Progenitor cell of endocrine pancreas (in vitro differentiated cells): ENCODE measurements at places on chromosomes 4 and X. TPM values are rescaled to one million over a fixed set of nuclear protein-coding genes. Genes with fewer than 3 reads are reported as not detected.

Gene SULT1E1
- 15.3 and 24.9 TPM in 2 replicates for total RNA-seq

Gene RHOXF2B
- not detected in 2 replicates for total RNA-seq

Gene PRRG1
- 1.7 and 2.5 TPM in 2 replicates for total RNA-seq

Gene USP17L21
- not detected in 2 replicates for total RNA-seq

Gene GAGE13
- total RNA-seq = not detected in 2 replicates

Gene FAM114A1
- 31.2 and 32.6 TPM in 2 replicates for total RNA-seq

Gene FRMD7
- not detected in 2 replicates for total RNA-seq

Gene SCFD2
- 11.8 and 12.5 TPM in 2 replicates for total RNA-seq

Gene TLR10
- 1.7 and 2.1 TPM in 2 replicates for total RNA-seq

Gene TSPAN7
- total RNA-seq = 21.1 and 21.8 TPM in 2 replicates

Gene NWD2
- 0.04 and 0.05 TPM in 2 replicates for total RNA-seq

Gene LANCL3
- total RNA-seq = 0.19 and 0.24 TPM in 2 replicates

Gene L1CAM
- 1.4 and 2.4 TPM in 2 replicates for total RNA-seq

Gene CXXC4
- total RNA-seq = 35.5 and 40.8 TPM in 2 replicates

Gene AADAT
- total RNA-seq = 33.1 and 34.1 TPM in 2 replicates

Gene CXCL5
- total RNA-seq = 0.34 and 0.58 TPM in 2 replicates

DNA sequence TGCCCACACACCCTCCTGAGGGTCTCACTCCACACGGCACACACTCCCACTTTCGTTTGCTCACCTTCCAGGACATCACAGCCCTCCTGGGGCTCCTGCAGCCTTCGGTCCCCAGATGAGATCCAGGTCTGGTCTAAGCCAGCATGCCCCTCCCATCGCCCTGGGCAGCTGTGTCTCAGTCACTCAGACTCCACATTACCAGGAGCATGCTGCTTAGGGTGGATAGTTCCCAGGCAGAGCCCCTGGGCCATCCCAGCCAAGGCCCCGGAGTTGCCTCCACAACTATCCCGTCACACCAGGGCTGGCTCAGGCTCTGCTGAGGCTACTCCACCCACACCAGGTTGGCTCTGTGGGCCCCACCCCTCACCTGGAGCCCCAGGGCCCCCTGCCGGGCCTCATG lies 50.4 kb upstream of the PSAPL1 start:
- no peak for DNase-seq

- no peak for DNase-seq
Observed at GRCh38 chr4:17763416-17763815, 18.0 kb downstream of the FAM184B start.

- no peak for DNase-seq
Observed at GRCh38 chr4:61773655-61774245, 573.6 kb downstream of the ADGRL3 start.

GRCh38 chr4:136784326-136784725 lies 748.0 kb downstream of the PCDH18 start:
- no peak for DNase-seq

GRCh38 chrX:46994096-46994495 lies 81.9 kb downstream of the JADE3 start:
- DNase-seq = no peak

GRCh38 chr4:32684160-32684559 lies 1964.0 kb downstream of the PCDH7 start:
- DNase-seq = no peak

GRCh38 chr4:121183361-121183760 lies 19.2 kb upstream of the TNIP3 start:
- no peak for DNase-seq

DNA sequence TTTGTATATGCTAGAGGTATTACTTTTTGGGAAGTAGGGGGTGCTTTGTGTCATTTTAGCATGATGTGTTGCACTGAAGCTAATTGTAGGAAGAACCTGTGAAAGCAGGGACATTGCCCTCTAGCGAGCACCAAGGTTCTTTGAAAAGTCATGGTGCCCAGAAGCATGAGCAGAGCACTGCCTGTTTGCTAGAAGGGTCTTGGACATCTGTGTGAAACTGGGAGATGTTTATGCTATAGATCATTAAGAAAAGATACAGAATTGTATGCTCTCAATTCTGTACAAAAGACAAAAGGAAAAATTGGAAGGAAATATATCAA lies 14.7 kb downstream of the GRPR start:
- no peak for DNase-seq

GRCh38 chr4:84730375-84730774 lies 147.4 kb downstream of the CDS1 start:
- no peak for DNase-seq

- no peak for DNase-seq
Observed at GRCh38 chrX:144612076-144612475, 635.2 kb upstream of the SPANXN1 start.

- DNase-seq = no peak
Observed at GRCh38 chr4:61520681-61521160, 320.6 kb downstream of the ADGRL3 start.

GRCh38 chr4:187965726-187966125 lies 29.8 kb upstream of the ZFP42 start:
- no peak for DNase-seq

- DNase-seq = no peak
Observed at GRCh38 chr4:75745721-75746199, 21.4 kb downstream of the USO1 start.

GRCh38 chr4:189285377-189285776 lies 655.3 kb upstream of the FRG1 start:
- DNase-seq = no peak

GRCh38 chr4:168197926-168198325 lies 105.6 kb downstream of the ANXA10 start:
- no peak for DNase-seq

- no peak for DNase-seq
Observed at GRCh38 chr4:150491132-150492049, 90.6 kb upstream of the MAB21L2 start.

DNA sequence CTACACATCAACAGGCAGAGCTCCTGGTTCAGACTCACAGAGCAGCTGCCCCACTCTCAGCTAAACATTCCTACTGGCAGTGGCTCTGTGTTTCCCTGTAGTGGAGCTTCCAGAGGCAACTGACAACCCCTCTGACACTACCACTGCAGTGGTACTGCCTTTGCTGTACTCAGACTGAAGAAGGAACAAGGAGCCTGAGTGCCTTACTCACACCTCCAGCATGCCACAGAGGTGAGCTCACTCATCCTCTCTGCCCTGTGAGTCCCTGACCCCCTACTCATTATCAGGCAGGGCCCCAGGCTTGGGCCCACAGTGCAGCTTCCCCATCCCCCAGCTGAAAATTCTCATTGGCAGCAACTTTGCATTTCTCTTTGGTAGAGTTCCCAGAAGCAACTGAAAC lies 240.5 kb upstream of the POF1B start:
- no peak for DNase-seq

DNA sequence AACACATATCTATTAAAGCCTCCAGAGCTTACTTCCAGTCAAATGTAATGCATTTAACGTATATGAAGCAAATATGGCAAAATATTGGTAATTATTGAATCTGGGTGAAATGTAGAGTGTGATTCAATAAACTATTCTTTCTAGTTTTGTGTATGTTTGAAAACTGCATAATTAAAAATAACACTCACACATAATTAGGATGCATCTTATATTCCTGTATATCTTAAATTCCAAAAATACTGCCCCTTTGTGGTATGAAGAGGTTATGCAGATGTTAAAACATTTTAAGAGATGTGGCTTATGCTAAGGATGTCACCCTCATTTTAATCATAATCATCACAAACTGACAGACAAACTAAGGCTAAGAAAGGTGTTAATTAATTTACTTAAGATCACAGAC lies 182.9 kb downstream of the COX18 start:
- DNase-seq = no peak

- DNase-seq = no peak
Observed at GRCh38 chrX:35149517-35149916, 206.9 kb downstream of the FAM47B start.

GRCh38 chrX:139213241-139213709 lies 317.3 kb upstream of the F9 start:
- DNase-seq = no peak

DNA sequence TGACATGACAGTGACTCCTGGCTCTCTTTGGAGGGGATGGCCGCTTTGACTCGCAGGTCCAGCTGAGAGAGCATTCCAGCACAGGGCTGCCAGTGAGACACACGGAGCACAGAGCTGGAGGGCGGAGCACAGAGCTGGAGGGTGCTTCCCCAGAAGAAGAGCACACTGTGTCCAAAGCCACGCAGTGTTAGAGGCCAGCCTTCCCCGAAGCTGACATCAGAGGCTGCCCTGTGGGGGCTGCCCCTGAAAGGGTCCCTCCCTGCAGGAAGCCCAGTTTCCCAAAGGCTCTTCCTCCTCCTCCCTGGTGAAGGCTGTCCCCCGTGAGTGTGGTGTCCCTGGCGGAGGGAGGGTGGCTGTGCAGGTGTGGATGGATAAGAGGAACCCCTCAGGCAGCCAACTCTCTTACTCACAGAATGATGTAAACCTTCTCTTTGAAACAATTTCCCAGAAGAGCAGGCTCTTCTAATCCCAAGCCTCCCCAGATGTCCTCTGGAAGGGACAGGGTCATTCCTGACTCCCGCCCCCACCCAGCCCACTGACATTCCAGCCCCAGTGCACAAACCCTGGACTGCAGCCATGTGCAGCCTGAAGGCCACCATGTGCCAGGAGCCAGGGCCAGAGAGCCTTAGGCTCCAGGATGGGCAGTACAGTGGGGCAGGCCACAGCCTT lies 53.4 kb downstream of the PSAPL1 start:
- no peak for DNase-seq

- DNase-seq = no peak
Observed at GRCh38 chr4:153409924-153410501, 56.1 kb upstream of the TMEM131L start.

DNA sequence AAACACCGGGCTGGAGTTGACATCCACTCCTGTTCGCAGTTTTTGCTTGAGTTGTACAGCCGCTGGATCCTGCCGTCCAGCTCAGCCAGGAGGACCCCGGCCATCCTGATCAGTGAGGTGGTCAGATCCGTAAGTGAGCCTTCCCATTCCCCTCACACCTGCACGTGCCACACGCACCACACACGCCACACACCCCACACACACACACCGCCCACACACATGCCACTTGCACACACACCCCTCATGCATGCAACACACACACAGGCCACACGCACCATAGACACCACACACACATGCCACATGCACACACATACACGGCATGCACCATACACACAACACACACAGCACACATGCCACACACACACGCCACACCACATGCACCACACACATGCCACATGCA lies 20.1 kb upstream of the MSANTD1 start:
- DNase-seq = no peak

DNA sequence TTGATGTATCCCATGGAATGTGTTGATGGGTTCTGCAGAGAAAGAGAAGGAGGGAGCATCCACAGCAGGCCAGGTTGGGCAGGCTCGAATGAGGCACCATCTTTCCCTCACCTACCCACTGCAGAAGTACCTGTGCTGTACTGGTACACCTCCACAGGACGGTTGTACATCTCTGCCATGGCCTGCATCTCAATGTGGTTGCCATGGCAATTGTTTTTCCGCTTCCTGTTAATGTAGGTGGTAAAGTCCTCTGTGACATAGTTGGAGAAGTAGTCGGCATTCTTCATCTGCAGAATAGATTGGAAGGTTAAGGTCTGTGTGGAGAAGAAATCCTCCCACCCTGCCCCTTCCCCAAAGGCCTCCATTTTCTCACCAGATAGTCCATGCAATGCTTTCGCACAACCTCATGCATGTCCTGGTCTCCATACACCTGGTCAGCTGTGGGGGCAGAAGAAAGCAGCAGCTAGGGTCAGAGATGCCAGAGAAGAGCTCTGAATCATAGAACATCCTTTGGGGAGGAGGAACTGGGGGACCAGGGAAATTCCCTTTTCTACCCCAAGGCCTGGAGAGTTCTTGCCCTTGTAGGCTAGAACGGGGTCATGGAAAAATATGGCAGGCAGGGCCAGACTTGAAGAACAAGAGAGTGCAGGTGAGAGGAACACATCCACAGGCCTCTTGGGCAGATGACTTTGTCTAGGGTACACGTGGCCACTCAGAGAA lies 15.9 kb upstream of the PIM2 start:
- DNase-seq = no peak

- no peak for DNase-seq
Observed at GRCh38 chr4:37132351-37132974, 112.1 kb upstream of the NWD2 start.

- DNase-seq = no peak
Observed at GRCh38 chr4:85548841-85549240, 73.9 kb downstream of the ARHGAP24 start.

GRCh38 chrX:130108647-130109428 lies 1.5 kb downstream of the ELF4 start:
- DNase-seq = no peak

GRCh38 chrX:46433892-46434291 lies 111.3 kb downstream of the ZNF674 start:
- no peak for DNase-seq

DNA sequence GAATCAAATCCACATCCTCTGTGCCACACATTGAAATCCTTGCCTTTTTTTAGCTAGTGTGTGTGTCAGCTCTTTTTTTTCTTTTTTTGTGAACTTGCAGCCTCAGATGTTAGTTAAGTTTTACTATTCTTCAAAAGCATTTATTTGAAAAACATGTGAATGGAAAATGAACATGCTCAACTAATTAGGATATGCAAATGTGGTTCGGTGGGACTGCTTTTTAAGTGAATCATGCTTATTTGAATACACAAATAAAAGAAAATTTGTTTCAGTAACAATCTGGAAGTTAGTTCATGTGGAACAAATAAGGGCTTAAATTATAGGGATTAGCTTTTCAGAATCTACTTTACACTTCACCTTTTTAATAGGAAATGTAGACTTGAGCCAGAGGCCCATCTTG lies 751.5 kb upstream of the FAM241A start:
- DNase-seq = no peak

- DNase-seq = no peak
Observed at GRCh38 chr4:126752126-126752525, 880.6 kb upstream of the INTU start.

DNA sequence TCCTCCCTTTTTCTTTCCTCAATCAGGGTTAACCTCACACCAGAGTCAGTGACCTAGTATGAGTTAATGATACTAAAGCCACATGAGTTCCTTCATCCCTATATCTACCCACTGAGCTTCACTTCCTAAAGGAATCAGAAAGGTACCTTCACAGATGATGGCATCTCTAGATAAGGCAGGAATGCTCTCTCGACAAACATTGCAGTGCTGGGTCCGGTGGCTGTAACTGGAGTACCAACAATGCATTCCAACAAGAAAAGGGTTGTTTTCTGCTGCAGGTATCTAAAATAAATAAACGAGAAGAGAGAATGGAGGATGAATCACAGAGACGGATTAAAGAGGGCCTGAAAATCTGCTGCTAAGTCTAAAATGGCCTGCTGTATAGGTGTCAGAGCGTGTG lies 66.7 kb downstream of the DGKK start:
- DNase-seq = no peak

- no peak for DNase-seq
Observed at GRCh38 chrX:40012868-40013265, 84.9 kb downstream of the BCOR start.

- no peak for DNase-seq
Observed at GRCh38 chr4:99723612-99724011, 66.0 kb upstream of the C4orf54 start.
